Articular chondrocyte of knee joint (primary cell): ENCODE measurements at places on chromosomes 12 and 14. TPM values are rescaled to one million over a fixed set of nuclear protein-coding genes. Genes with fewer than 3 reads are reported as not detected.

The LMO3 gene
- under 0.01 and 0.39 TPM in 2 replicates for total RNA-seq

The POTEM gene
- not detected in 2 replicates for total RNA-seq

The CCER1 gene
- total RNA-seq = not detected in 2 replicates

The ERH gene
- 102 and 109 TPM in 2 replicates for total RNA-seq

The IFNG-AS1 gene
- 0.65 and 0.86 TPM in 2 replicates for total RNA-seq

The GLIPR1L2 gene
- 0.65 and 0.97 TPM in 2 replicates for total RNA-seq

The ESRRB gene
- total RNA-seq = 0.11 and 0.13 TPM in 2 replicates

The ARHGDIB gene
- total RNA-seq = 2.9 and 6.3 TPM in 2 replicates

The SLC25A47 gene
- not detected in 2 replicates for total RNA-seq

The PTGER2 gene
- total RNA-seq = 17.9 and 33.3 TPM in 2 replicates

The STAB2 gene
- not detected in 2 replicates for total RNA-seq
